ENCODE measurements at places on chromosomes 7 and 10.

GRCh38 chr7:12712236-12712635, 24.8 kb downstream of the ARL4A start:
- no peak for DNase-seq

DNA sequence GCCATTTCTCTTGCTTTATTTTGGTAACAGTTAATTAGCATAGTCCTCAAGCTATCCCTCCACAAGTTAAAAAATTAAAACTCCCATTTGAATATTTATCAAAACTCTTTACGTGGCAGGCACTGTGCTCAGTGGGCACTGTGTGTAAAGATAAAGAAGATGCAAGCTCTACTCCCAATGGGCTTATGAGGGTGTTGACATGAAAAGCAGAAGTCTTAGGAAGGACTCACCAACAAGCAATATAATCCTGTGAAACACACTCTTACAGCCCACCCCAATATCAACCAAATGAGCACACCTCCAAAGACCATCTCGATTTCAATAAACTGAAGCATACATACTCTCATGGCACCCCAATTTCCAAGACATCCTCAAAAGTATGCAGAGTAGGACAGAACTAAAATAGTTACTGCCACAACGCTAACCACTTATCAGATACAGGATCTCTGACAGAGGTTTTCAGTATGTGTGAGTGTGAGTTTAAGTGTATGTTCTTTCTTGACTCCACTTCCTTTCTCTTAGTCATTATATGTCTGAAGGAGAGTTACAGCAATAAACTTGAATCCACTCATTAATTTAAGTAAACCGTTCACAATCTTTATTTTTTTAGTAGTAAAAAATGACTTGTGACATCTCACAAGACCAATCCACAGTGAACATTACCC, 120.0 kb downstream of the PDE1C start:
- DNase-seq = no peak

- no peak for DNase-seq
Measured at GRCh38 chr7:44448922-44449583, 41.4 kb downstream of the NUDCD3 start.

- DNase-seq = no peak
Measured at GRCh38 chr10:30683496-30683895, 53.9 kb upstream of the LYZL2 start.

DNA sequence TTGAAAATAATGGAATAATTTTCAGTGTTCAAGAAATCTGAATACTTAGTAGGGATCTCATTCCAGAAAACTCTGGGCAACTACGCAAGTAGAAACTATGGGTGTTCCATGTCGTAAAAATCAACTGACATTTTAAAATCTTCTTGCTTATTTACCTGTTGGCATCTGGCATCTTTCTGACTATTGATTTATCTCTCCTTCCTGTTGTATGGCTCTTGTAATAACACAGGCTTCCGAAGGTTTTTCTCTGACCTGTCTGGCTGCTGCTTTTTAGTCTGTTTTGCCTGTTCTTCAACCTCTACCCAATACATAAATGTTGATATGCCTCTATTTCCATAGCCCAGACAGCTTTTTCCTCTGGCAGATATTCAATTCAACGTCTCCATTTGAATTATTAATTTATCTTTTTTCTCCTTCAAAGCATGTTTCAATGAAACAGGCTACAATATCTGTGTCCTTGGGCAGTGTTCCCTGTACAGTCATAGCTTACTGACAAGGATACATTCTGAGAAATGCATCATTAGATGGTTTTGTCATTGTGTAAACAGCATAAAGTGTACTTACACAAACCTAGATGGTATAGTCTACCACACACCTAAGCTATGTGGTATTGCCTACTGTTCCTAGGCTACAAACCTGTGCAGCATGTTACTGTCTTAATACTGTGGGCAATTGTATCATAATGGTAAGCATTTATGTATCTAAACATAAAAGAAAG, 105.9 kb upstream of the ETV1 start:
- no peak for DNase-seq

DNA sequence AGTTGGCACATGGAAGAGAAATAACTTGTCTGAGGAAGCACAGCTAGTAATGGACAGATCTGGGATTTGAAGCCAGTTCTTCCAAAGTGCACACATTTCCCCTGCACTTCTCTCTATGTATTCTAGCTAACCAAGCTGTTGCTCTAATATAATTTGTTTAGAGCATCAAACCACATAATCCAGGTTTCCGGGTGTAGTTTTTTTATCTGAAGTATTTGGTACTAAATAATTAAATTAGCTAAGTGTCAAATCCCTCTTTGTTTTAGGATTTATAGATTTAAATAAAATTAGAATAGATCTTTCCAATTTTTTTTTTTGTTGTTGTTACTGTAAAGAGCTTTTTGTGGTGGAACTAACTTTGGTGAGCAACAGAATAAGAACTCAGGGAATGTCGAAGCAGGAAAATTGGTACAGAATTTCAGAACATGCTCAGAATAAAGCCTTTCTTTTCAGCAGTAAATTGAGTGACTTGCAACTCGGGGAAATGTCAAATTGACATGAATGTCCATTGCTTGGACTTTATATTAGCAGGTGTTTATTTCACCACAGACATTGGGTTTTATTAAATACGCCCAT, 33.7 kb downstream of the CAMK1D start:
- no peak for DNase-seq

DNA sequence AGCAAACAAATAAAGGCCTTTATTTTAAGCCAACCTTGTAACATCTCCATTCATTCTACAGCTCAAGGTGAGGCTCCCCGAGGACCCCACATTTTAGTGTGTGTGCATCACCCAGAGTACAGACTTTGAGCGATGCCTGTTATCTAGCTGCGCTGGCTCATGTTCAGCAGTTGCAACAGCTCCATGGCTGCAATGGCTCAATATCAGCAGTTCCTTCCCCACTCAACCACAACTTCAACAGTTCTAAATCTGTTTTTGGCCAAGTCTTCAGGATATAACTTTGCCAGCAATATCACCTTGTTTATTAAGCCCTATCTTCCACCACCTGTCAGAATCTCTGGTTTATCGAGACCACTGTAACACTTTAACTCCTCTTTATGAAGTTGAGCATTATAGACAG, 95.8 kb downstream of the WNT2 start:
- no peak for DNase-seq

DNA sequence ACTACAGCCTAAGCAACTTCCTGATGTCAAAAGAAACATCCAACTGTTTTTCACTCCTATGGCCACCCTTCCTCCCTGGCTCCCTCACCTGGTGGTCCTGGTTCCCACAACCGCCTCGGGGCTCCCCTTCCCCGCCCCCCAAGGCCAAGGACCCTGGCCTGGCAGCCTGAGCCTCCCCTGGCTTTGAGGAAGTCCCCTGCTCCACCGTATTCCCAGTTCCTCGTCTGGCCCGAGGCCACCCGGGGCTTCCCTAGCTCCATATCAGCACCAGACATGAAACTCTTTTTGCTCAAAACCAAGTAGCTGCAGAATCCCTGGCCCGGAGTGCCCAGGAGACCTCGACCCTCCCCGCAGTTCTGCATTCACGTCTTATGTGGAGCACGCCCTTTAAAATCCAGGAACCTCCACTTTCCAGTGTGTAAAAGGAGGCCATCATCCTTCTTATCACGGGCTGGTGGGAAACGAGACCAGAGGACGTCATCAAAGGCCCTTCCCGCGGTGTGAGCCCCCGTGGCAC, 82.9 kb downstream of the PRKAG2 start:
- DNase-seq = no peak

- no peak for DNase-seq
Measured at GRCh38 chr10:48580236-48580635, 24.6 kb downstream of the ARHGAP22 start.

GRCh38 chr10:33594475-33594874, 260.0 kb upstream of the NRP1 start:
- DNase-seq = no peak

All from H54 (cell line).